ENCODE measurements at places on chromosomes 5 and 9. TPM values are rescaled to one million over a fixed set of nuclear protein-coding genes. Genes with fewer than 3 reads are reported as not detected.

- peak; percentile 50 for DNase-seq
- H3K4me1 ChIP-seq = peaks cover 7% of the 10 kb centered on the region
- no peak overlapping the region for H3K27ac ChIP-seq
- no peak overlapping the region for H3K4me3 ChIP-seq
- no peaks in the 10 kb centered on the region for H3K36me3 ChIP-seq
Observed at GRCh38 chr9:120737416-120738165, 23.3 kb upstream of the MEGF9 start.

GRCh38 chr9:110175275-110175968 lies 32.5 kb downstream of the C9orf152 start:
- H3K4me1 ChIP-seq = peaks cover 14% of the 10 kb centered on the region
- H3K27ac ChIP-seq = no peak overlapping the region

The PDE8B gene
- total RNA-seq = under 0.01 TPM

The KIF27 gene
- 6.2 TPM for total RNA-seq

The GABRA1 gene
- total RNA-seq = not detected

DNA sequence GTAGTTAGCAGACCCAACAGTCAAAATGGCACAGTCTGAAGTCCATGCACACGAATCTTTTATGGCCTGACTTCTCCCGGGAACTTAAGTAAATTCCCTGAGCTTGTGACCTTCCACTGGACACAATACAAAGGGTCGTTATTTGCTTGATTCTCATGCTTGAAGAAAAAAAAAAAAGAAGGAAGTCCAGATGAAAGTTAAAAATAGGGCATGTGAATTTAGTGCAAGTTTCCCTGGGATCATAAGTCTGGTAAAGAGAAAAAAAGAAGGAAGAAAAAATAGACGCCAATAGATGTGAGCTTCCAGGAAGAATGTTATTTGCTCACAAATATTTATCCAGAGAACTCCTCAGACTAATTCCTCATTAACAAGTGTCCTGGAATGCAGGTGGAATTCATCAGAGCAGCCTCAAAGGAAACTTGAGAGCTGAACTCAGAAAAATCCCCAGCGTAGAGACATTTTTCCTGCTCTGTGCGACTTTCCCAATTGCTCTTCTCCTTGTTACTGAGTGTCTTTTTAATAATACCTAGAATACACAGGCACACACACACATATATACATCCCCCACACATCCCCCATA lies 616.3 kb downstream of the EBF1 start:
- H3K4me3 ChIP-seq = no peak overlapping the region
- DNase-seq = no peak
- peaks cover 14% of the 10 kb centered on the region for H3K27me3 ChIP-seq
- H3K27ac ChIP-seq = no peak overlapping the region
- no peaks in the 10 kb centered on the region for H3K4me1 ChIP-seq
- no peaks in the 10 kb centered on the region for H3K36me3 ChIP-seq

GRCh38 chr5:139898981-139899380 lies 103.4 kb downstream of the PSD2 start:
- H3K27ac ChIP-seq = no peak overlapping the region
- peaks cover 68% of the 10 kb centered on the region for H3K27me3 ChIP-seq
- H3K36me3 ChIP-seq = no peaks in the 10 kb centered on the region

The TAS2R1 gene
- not detected for total RNA-seq

DNA sequence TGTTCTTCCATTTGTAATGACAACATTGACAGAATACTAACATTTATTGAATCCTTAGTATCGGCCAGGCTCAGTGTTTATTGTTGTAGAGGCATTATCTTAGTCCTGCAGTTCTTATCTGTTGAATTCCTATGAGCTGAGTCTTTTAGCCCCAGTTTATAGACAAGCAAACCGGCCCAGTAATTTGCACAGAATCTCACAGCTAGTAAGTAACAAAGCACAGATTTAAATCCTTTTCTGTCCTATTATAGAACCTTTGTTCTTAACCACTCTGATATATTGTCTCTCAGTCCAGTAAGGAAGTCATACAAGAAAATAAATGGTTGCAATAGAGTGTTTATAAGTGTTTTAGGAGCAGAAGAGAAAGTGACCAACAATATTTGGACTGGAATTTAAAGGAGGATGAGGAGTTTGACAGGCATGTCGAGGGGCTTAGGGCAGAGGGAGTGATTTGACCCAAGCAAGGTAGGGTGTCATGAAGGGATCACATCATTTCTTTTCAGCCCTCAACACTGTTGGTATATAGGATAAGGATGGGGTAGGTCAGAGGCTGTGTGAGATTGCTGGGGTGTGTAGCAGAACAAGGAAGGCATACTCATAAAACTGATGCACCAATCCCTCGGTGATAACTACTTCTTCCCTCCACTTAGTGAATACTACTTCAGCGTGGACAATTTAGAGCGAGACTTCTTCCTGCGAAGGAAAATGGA lies 39.5 kb downstream of the LARP1 start:
- H3K27me3 ChIP-seq = no peaks in the 10 kb centered on the region
- DNase-seq = no peak
- H3K36me3 ChIP-seq = peaks cover 75% of the 10 kb centered on the region

GRCh38 chr9:95005278-95006143 lies 279.0 kb downstream of the AOPEP start:
- H3K27me3 ChIP-seq = no peaks in the 10 kb centered on the region
- peak overlapping the region; percentile 91 for H3K4me3 ChIP-seq
- DNase-seq = no peak
- H3K27ac ChIP-seq = peak overlapping the region; percentile 98
- peaks cover 39% of the 10 kb centered on the region for H3K4me1 ChIP-seq
- H3K36me3 ChIP-seq = peaks cover 46% of the 10 kb centered on the region

- H3K27ac ChIP-seq = peak overlapping the region; percentile 35
- no peaks in the 10 kb centered on the region for H3K27me3 ChIP-seq
- peak overlapping the region; percentile 87 for H3K4me3 ChIP-seq
- no peaks in the 10 kb centered on the region for H3K36me3 ChIP-seq
- H3K4me1 ChIP-seq = peaks cover 55% of the 10 kb centered on the region
Observed at GRCh38 chr9:112751056-112751795, 666 bp downstream of the SNX30 start.

DNA sequence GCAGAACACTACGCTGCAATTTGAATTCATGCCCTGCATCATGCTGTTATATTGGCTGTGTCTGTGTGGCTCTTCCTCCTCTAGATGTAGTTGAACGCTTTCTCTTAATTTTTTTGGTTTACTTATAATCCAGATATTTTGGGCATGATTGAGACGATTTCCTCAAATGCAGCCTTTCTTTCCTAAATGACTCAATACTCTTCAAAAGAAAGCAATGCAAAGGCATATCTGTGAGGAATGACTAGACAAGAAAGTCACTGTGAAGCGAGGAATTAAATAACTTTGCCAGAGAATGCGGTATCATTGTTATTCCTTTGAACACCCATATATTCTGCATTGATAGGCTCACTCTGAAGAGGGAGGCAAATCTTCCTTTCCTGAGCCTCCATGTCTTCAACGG lies 152.8 kb downstream of the YIPF5 start:
- H3K27ac ChIP-seq = peak overlapping the region; percentile 16
- no peak overlapping the region for H3K4me3 ChIP-seq
- H3K4me1 ChIP-seq = peaks cover 25% of the 10 kb centered on the region
- no peaks in the 10 kb centered on the region for H3K36me3 ChIP-seq
- peak; percentile 77 for DNase-seq

DNA sequence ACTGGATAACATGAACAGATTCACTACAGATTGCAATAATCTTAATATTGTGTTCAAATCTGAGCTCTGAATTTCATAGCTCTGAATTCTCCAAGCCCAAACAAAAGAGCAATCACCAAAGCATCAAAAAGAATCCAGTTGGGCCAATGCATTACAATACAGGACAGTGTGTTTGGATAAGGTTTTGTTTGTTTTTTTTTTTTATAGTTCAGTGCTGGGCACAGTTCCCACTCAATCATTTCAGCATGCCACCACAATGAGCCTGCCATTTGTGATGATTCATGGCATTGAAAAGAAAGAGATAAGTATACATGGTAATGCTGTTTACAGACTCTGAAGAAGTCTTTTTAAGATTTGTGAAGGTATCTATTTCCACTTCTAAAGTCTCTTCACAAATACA lies 1.7 kb upstream of the HTR1A start:
- peak; percentile 9 for DNase-seq
- H3K36me3 ChIP-seq = no peaks in the 10 kb centered on the region
- H3K4me3 ChIP-seq = no peak overlapping the region
- H3K27me3 ChIP-seq = peaks cover 2% of the 10 kb centered on the region
- no peak overlapping the region for H3K27ac ChIP-seq

- H3K27ac ChIP-seq = no peak overlapping the region
- H3K27me3 ChIP-seq = no peaks in the 10 kb centered on the region
- no peak overlapping the region for H3K4me3 ChIP-seq
- DNase-seq = no peak
Observed at GRCh38 chr9:120175031-120175430, 404.9 kb downstream of the CDK5RAP2 start.

DNA sequence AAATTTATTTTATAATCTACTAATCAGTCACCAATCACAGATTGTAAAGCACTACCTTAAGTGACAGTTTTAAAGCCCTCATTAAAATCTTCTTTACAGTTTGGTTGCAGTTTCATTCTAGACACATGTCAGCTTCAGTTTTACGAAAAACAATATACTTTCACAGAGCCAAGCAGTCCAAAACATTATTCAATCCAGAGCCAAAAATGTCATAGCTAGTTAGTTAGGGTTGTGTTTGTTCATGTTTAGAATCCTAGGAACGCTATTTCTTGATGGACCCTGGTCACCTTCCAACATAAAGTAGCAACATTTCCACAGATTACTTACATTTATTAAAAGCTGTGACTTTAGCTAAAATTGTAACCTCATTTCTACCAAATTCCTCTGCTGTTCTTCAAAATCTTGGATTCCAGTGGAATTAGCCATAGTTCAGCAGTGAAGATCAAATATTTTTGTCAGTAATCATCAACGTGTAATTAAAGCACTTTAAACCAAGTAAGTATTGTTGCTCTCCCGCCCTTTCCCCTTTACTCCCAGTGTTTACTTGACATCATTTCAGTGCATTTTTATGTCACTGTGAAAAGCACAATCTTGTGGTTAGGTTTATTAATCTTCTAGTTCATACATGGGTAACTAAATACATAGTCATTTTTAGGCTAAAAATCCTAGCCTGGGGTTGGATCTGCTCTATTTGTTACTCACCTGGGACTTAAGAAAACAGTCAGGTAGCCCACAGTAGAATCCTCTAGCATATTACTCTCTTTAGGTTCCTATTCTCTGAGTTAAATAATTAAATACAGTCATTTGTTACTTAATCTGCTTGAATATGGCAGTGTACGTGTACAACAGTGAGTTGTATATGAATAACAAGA lies 74.3 kb downstream of the NIPBL start:
- H3K27me3 ChIP-seq = no peaks in the 10 kb centered on the region
- H3K4me3 ChIP-seq = peak overlapping the region; percentile 56
- peaks cover 35% of the 10 kb centered on the region for H3K4me1 ChIP-seq
- H3K36me3 ChIP-seq = no peaks in the 10 kb centered on the region

The ANGPTL2 gene
- total RNA-seq = 72.5 TPM

DNA sequence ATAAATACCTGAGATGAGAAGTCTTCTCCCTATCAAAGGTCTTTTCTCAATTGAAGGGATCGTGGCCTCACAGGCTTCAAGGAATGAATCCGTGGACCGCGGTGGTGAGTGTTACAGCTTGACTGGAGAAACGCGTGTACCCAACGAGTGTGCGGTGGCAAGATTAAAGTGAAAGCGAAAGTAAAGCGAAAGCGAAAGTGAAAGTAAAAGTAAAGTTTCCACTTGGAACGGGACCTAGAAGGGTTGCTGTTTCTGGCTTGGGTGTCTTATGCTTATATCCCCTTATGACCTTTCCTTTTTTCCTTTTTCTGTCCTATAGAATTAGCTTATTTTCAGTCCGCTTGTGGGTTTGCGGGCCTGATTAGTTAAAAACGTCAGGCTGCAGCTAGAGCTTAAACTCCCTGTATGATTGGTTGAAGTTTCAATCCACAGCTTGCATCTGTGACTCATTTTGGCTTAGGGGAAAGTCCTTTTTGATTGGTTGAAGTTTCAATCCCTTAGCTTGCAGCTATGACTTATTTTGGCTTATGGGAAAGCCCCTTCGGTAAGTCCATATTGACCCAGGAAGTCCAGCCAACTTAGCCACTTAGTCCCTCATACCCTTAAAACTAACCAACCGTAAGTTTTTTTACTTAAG lies 924.3 kb upstream of the CDH10 start:
- H3K27ac ChIP-seq = no peak overlapping the region
- no peaks in the 10 kb centered on the region for H3K36me3 ChIP-seq

- DNase-seq = no peak
- no peaks in the 10 kb centered on the region for H3K27me3 ChIP-seq
- H3K4me1 ChIP-seq = no peaks in the 10 kb centered on the region
- H3K4me3 ChIP-seq = no peak overlapping the region
Observed at GRCh38 chr9:108241384-108242073, 614.3 kb downstream of the ACTL7B start.

DNA sequence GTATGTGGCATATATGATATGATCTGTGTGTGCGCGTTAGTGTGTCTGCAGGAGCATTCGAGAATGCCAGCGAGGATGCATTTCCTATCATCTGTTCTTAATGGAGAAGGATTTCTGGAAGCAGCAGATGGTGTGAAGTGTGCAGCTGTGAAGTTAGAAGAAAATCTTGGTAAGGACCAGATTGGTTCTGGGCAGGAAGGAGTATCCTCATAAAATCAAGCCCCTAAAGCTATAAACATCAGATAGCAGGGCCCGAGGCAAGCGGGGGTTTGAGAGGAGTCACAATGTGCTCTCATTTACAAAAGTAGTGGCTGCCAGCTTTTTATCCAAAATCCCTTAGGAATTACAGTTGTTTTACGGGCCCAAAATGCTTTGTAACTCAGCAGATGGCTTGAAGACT lies 40.0 kb downstream of the DAPK1 start:
- H3K27me3 ChIP-seq = no peaks in the 10 kb centered on the region
- no peak overlapping the region for H3K4me3 ChIP-seq
- H3K36me3 ChIP-seq = no peaks in the 10 kb centered on the region
- H3K4me1 ChIP-seq = no peaks in the 10 kb centered on the region
- no peak overlapping the region for H3K27ac ChIP-seq

The DPP7 gene
- 74.6 TPM for total RNA-seq

DNA sequence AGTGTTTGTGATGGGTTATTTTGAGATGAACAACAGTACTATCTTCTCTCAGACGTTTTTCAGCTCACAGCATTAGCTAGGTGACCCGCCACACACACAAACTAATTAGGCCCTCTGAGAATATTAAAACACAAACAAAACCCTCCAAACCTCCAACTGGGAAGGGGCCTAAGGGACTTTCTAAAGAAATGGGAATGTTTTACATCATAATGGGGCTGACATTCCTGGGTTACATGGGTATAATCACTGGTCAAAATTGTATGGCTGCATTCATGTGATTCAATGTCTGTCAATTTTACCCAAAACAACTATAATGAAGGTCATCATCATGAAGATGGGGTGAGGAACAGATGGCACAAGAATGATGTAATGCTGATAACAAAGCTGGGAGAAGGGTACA lies 59.6 kb downstream of the SPTLC1 start:
- no peaks in the 10 kb centered on the region for H3K4me1 ChIP-seq
- no peak overlapping the region for H3K27ac ChIP-seq
- peaks cover 8% of the 10 kb centered on the region for H3K36me3 ChIP-seq

GRCh38 chr5:81495286-81495685 lies 101.4 kb upstream of the ACOT12 start:
- H3K27ac ChIP-seq = no peak overlapping the region
- H3K27me3 ChIP-seq = no peaks in the 10 kb centered on the region
- no peak overlapping the region for H3K4me3 ChIP-seq
- H3K4me1 ChIP-seq = no peaks in the 10 kb centered on the region

Data from osteoblast (primary cell).